Stimulated activated CD8-positive, alpha-beta memory T cell treated with anti-CD3 and anti-CD28 coated beads, Interleukin-4, amount 100 ng/mL, for 48 hours (primary cell): ENCODE measurements at places on chromosomes 16 and 17.

- DNase-seq, result no peak
Measured at GRCh38 chr17:282000-282911, 70.4 kb downstream of the RPH3AL start.

- DNase-seq, result no peak
Measured at GRCh38 chr17:27333410-27333980, 39.6 kb downstream of the WSB1 start.

DNA sequence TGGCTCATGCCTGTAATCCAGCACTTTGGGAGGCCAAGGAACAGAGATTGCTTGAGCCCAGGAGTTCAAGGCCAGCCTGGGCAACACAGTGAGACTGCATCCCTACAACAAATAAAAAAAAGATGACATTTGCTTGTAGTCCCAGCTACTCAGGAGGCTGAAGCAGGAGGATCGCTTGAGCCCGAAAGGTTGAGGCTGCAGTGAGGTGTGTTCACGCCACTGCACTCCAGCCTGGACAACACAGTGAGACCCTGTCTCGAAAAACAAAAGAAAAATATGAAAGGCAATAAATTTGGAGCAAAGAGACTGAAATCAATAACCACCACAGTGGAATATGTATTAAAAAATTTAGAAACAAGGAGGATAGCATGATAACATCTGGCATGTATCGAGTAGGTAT is 143.8 kb upstream of the RBL2 start:
- DNase-seq, result no peak

DNA sequence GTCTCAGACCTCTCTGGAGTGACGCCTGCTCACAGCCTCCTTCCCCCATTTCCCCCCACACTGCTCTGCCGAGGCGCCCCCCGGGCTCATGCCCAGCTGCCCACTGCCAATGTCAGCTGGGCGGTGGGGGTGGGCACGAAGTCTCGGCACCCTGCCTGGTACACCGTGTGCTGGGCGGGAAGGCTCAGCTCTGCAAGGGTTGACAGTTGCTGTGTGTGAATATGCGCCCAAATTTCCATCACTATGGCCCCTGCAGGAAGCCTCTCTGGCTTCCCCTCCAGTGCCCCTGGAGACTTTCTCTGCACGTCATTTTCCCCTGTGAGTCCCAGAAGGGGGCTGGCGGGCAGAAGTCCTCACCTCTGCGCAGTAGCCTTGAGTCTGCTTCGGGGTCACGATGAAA is 11.6 kb upstream of the CAMKK1 start:
- no peak for DNase-seq

- no peak for DNase-seq
Measured at GRCh38 chr17:31320791-31321190, 631 bp downstream of the EVI2A start.

DNA sequence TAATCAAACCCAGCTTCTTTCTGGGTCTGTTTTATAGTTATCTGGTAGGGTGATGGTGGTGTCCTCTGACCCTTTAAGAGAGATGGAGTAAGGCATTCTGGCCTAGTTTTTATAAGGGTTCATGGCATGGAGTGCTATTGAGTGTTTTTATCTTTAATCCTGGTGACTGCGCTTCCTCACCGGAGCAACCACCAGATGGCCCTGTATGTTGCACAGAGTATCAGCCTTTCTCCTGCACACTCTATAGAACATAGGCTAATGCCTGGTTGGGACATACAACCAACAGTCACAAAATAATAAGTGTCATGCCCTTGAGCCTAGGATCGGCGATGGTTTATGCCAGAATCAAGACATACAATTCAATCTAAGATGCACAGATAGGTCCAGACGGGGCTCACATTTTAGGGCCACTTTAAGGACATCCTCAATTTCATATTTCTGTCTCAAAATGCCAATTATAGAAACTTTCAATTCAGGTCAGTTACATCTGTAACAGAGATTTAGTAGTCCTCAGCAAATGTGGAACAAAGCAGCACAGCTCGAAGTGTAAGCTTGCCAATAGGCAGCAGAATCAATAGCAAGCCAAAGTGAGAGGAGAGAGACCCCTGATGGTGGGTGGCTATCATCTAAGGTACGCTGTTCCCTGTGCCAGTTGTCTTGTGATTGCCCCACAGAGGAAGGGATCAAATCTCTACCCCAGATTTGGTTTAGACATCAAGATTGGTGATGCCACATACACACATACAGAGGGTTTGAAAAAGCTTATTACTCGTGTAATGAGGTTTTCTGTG is 37.2 kb upstream of the HOXB9 start:
- DNase-seq, result no peak

- DNase-seq, result no peak
Measured at GRCh38 chr17:39701012-39701783, 1.3 kb downstream of the ERBB2 start.

DNA sequence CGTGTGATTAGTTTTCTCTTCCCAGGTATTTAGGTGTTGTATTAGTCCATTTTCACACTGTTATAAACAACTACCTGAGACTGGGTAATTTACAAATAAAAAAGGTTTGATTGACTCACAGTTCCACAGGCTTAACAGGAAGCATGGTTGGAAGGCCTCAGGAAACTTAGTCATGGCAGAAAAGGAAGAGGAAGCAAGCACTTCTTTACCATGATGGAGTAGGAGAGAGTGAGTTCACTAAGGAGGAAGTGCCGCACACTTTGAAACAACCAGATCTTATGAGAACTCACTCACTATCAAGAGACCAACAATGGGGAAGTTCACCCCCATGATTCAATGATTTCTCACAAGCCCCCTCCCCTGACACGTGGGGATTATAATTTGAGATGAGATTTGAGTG is 1343.7 kb upstream of the GOT2 start:
- no peak for DNase-seq

DNA sequence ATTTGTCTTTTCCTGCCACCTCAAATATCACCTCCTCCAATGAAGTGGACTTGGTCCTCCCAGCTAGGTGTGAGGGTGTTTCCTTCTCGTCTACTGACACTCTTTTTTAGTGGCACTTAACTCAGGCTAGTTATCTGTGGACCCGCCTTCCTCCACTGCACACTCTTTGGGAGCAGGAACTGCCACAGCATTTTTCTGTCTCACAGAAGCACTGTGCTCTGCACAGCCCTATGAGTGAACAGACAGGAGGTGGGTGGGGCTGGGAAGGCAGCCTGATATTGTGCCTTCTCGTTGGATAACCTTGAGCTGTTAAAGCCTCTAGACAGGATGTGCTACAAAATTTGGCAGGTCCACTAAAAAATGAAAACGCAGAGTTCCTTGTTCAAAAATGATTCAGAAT is 31.9 kb upstream of the HOXB13 start:
- DNase-seq, result no peak

- no peak for DNase-seq
Measured at GRCh38 chr17:56815711-56816110, 18.0 kb downstream of the C17orf67 start.

DNA sequence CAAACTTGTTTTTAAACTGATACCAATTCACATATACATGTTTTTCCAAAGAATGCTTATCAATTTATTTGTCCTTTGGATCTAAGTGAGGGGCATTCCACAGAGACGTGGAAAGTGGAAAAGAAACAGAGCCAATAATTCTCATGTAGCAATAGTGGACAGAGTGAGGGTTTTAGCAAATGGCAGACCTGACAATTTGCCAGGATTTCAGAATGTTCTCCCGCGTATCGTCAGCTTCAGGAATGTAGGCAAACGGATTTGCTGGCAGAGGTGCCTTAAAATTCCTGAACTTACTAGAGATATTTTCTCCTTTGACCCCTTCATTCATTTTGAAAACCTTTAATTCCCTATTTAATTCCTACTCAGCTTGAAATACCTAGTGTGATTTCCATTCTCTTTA is 193.4 kb upstream of the CPHXL start:
- no peak for DNase-seq

GRCh38 chr17:79678091-79678735 is 52.5 kb upstream of the ENPP7 start:
- DNase-seq, result no peak

GRCh38 chr17:72175787-72176515 is 55.1 kb downstream of the SOX9 start:
- DNase-seq, result no peak

GRCh38 chr16:72285324-72285723 is 113.4 kb upstream of the PMFBP1 start:
- no peak for DNase-seq

DNA sequence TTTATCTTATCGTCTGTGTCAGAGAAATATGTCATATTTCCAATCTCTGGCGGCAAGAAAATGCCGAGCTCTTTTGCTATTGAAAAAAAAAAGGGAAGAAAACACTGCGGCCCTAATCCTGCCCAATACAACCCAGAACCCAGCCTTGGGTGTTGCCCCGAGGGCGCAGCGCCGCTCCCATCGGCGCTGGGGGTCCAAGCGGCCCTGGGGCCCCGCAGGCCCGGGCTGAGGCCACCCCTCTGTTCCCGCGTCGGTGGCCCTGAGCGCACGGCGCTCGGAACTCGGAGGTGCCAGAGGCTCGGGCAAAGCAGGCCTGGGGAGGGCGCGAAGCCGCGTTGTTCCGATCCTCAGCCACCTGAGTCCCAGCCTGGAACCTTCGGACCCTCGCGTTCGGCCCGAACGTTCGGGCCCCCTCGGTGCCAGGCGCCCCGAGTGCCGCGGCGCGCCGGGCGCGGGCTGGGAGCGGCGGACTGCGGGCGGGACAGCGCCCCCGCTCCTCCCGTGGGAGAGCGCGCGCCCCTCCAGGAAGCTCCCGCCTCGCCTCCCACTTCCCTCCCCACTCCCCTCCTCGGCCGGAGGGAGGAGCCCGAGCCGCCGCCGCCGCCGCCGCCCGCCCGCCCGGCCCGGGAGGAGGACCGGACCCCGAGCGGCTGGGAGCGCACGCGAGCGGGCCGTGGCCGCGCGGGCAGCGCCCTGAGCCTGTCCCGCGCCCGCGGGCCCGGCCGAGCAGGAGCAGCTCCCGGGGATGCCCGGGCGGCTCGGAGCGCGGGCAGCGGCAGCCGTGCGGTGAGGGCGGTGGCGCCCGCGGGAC is at the start of gene CPNE2:
CPNE2 (plus strand) TSS at position 609 of the 811 bp plus-strand sequence. CDS start 18,160 bp downstream, outside the sequence.
- peak; percentile 54 for DNase-seq

- no peak for DNase-seq
Measured at GRCh38 chr16:76816475-76816874, 374.5 kb upstream of the MON1B start.

GRCh38 chr17:52828621-52829020 is 670.1 kb upstream of the CA10 start:
- DNase-seq, result no peak

GRCh38 chr17:41824086-41824485 is 11.3 kb downstream of the FKBP10 start:
- no peak for DNase-seq

GRCh38 chr16:8594149-8594666 is 3.9 kb upstream of the TMEM114 start:
- no peak for DNase-seq

DNA sequence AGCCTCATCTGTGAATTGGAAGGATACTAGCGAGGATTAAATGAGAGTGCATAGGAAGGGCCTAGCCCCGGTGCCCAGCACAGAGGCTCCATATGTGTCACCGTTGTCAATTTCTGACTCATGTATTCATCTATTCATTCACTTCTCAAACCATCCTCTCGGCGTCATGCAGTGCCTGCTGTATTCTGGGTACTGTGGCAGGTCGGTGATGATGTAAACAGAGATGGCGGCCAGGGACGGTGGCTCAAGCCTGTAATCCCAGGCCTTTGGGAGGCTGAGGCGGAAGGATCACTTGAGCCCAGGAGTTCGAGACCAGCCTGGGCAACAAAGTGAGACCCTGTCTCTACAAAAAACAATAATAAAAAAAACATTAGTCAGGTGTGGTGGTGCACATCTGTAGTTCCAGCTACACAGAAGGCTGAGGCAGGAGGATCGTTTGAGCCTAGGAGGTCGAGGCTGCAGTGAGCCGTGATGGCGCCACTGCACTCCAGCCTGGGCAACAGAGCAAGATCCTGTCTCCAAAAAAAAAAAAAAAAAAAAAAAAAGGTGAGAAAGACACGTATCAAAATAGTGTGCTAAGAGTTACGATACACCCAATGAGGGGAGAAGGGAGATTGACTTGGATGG is 4.3 kb upstream of the PPP1R1B start:
- peak; percentile 65 for DNase-seq

GRCh38 chr16:75931970-75932369 is 205.7 kb upstream of the CPHXL start:
- DNase-seq, result no peak

DNA sequence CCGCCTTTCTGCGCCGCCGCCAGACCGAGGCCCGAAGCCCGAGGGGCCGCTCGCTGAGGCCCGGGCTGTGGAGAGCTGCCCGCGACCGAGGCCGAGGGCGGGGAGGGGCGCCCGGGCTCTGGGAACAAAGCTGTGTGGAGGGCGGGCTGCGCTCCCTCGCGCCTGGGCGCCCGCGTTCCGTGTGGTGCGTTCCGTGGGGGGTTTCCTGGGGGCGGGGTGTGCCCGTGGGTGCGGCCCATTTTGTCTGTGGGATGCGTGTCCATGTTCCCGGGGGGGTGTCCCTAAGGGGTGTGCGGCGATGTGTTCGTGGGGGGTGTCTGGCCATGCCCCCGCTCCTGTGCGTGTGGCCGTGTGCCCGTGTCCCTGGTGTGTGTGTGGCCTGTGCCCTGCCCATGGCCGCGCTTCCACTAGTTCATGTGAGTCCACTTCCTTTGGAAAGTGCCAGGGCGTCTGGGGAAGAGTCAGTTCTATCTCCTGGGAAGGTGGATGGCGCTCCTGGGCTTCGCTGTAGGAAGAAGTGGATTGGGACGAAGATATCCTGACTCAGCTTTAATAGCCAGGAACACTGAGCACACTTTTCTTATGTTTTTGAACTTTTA is 520 bp downstream of the JPT2 start:
- DNase-seq, result peak; percentile 58

GRCh38 chr16:67936880-67937605 is 393 bp upstream of the PSMB10 start:
- DNase-seq, result peak; percentile 82

GRCh38 chr16:1708083-1708767 is 2.2 kb downstream of the MAPK8IP3 start:
- no peak for DNase-seq

GRCh38 chr17:69239611-69240600 is 11.3 kb upstream of the ABCA10 start:
- no peak for DNase-seq

DNA sequence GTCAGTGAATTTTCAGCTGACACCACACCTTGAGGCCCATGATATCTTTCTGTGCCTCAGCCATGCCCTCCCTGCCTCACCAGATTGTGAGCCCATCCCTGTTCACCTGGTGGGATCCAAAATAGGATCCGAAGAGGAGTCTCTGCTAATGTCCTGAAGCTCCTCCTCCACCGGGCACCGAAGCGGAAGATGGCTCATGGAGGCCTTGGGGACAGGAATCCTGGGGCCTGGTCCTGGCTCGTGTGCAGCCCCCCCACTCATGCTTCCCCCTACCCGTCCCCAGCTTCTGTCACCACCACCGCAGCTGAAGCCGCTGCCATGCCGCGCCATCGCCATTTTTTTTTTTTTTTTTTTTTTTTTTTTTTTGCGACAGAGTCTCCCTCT is 1683.4 kb downstream of the TP53TG3F start:
- DNase-seq, result no peak
